ENCODE measurements at places on chromosomes 7 and 10.

- no peak for DNase-seq
These were observed 87.8 kb downstream of the BTRC start for GRCh38 chr10:101441541-101442455.

- DNase-seq: no peak
These were observed 64.2 kb downstream of the PRLHR start for GRCh38 chr10:118531105-118531852.

GRCh38 chr10:131947631-131948347 is 33.9 kb downstream of the BNIP3 start:
- DNase-seq: no peak

GRCh38 chr10:95297402-95297801 is 6.6 kb upstream of the PDLIM1 start:
- no peak for DNase-seq

Data from T-helper 17 cell (primary cell).